Retina (tissue), 1 donor: ENCODE measurements at places on chromosomes 1 and 21.

- DNase-seq: no peak
Observed at GRCh38 chr1:94551449-94551848, 9.9 kb upstream of the F3 start.

DNA sequence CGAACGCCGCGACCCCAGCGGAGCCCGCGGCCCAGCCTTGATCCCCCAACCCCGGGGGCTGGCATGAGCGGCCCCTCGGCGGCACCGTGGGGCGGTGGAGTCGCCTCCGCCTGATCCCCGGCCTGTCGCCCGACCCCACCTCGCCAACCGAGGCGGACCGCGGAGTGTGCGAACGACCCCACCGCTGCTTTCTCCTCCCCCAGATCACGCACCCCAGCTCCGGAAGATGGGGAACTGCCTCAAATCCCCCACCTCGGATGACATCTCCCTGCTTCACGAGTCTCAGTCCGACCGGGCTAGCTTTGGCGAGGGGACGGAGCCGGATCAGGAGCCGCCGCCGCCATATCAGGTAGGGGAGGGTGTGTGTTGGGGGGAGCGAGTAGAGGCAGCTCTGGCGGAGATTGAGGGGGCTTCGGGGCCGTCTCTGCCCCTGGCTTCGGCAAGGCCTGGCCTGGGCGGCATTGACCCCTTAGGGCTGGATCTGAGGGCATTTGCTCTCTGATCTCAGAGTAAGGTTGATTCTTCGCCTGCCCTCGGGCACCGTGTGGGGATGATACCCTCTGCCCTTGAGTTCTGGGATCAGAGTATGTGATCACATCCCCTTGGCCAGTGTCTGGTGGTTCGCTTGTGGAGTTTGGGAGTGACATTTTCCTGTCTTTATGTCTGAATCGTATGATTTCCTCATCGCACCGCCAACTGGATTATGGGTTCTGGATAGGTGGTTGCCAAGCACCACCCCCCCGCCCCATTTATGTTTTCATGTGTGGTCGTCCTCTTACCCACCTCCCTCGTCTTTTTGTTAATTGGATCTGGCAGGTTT, 668 bp downstream of the RNF11 start:
- peak; percentile 88 for DNase-seq

DNA sequence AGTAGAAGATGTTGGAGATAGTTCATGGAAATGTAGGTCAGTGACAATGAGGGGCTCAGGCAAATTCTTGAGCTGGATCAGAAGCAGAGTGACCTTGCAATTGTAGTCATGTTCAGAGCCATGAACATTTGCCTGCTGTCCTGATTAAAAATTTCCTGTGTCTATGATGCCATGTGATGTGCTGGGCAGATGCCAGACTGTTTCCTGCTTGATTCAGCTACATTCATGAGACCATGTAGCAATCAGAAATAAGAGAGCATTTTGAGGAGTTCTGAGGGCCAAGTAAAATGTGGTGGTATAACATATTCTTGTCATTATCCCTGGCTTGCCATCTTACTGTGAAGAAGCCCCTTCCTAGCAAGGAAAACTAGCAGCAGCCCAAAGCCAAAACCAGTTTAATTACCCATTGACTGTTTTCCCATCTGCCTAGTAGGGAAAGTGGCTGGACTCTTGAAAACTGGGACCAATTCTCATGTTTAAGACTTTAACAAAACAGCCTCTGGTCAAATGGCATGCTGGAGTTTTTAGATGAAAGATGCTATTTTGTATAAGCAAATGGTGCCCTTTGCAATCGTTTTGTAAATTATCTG, 118.3 kb downstream of the NOS1AP start:
- DNase-seq: no peak

DNA sequence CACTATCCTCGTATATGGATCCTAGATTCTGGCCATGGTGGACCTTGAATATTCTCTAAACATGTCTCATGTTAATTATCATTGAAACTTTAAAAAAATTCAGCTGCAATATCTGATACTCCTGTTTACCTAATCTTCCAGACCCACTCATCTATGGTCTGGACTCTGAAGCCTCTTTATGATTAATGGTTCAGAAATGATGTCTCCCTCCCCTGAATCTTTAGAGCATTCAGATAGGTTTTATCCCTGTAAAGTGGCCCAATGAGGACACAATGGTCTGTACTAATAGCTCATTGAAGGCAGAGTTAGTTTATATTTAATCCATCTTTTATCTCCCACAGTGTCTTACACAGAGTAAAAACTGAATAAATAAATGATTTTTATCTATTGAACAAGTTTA, 53.0 kb upstream of the DUSP10 start:
- no peak for DNase-seq

GRCh38 chr21:24210130-24210529, 1397.2 kb downstream of the MRPL39 start:
- DNase-seq: no peak

DNA sequence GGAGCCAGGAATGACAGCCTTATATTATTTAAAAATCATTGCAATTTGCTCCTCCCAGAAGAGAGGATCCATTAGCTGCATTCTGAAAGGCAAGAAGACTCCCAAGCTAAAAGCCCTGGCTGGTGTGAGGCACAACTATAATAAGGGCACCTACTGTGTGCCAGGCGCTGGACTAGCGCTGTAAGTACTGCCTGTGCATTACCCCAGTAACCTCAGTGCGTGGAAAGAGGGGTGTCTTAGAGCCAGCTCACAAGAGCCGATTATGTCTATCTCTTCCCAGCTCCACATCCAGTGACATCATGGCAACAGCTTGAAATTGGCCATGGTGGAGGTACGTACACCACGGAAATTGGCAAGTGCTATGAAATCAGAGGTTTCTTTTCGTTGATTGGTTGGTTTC, 141.7 kb upstream of the IRF2BP2 start:
- no peak for DNase-seq

DNA sequence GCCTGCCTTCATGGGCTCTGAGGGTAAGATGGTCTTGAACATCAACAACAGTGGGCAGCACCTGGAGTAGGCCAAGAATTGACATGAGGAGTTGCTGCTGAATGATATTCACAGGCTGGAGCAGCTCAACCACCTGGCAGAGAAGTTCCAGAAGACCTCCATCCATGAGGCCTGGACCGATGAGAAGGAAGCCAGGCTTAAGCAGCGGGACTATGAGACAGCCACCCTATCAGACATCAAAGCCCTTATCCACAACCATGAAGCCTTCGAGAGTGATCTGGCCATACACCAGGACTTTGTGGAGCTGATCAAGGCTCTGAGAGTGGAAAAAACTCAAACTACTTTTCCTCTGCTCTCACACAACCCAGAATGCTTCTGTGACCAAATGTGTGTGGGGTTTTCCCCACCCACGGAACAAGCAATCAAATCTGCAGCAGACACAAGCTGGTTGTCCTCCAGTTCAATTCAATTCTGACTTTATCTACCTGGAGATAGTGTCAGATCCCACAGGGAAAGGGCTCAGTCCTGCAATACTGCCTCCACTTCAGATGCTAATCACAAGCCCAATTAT, 12.1 kb upstream of the EPHA10 start:
- no peak for DNase-seq

- DNase-seq: no peak
Observed at GRCh38 chr21:32378956-32379355, 13.9 kb downstream of the URB1 start.

DNA sequence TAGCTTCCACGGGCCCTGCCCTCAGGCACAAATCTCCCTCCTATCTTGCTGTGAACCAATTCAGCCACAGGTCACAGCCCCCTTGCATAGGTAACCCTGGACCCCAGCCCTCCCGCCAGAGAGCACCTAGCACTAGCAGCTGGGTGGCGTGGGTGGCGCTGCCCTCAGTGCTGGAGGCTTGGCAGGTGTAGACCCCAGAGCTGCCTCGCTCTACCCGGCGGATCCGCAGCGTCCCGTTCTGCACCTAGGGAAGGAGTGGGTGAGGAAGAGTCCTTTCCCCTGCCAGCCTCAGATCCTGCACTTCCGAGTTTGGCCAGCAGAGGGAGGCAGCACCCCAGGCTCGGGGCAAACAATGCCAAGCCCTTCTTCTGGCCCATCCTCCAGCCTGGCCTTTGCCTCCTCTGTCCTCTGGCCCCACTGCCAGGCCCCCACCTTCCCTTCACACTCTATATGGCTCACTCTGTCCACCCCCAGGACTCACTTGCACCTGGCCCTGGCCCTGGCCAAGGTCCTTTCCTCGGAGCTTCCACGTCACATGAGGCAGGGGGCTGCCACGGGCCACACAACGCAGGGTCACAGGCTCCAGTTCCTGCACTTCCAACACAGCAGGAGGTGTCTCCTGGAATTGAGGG, 9.0 kb downstream of the IGSF9 start:
- peak; percentile 89 for DNase-seq

DNA sequence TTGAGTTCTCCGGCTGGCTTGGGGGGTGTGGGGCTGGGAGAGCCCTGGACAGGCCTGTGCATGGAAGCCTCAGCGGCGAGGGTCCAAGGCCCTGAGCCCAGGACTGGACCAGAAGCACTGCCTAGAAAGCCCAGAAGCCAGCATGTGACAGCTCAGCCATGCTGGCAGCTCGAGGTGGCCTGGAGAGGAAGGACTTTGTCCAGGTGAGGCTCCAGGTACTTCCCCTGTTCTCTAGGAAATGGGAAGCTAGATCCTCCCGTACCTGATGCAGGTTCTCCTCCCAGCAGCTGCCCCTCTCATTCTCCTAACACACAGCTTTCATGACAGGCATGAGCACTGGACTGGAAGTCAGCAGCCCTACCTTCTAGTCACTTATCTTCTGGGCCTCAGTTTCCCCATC, 6.4 kb downstream of the PADI3 start:
- no peak for DNase-seq

DNA sequence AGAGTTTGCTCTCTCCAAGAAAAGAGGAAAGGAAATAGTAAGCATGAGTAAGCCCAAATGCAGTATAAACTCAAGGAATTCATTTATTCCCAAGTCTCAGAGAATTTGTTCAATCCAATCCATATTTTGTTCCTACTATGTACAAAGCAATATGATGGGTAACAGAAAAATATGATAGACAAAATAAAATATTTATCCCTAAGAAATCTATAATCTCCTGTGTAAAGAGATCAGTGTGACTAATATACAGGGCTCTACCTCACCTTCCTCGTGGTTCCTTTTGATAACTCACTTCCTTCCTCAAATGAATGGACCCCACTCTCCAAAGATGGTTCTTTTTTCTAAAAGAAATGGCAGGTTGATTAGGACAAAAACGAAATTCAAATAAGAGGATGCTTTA, 7.6 kb downstream of the CLSPN start:
- DNase-seq: no peak

DNA sequence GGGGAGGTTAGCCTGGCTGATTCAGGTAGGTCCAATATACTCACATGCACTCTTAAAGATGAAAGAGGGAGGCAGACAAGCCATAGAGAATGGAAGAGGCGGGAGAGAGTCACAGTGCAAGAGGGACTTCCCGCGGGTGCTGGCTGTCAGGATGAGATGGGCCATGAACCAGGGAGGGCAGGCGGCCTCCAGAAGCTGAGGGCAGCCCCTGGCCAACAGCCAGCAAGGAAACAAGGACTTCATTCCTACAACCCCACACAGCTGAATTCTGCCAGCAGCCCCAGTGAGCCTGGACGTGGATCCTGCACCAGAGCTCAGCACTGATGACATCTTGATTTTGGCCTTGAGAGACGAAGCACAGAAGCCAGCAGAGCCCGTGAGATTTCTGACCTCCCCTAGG, 15.1 kb upstream of the B3GALT5 start:
- no peak for DNase-seq

GRCh38 chr1:167777269-167777650, 55.5 kb downstream of the MPZL1 start:
- DNase-seq: no peak

DNA sequence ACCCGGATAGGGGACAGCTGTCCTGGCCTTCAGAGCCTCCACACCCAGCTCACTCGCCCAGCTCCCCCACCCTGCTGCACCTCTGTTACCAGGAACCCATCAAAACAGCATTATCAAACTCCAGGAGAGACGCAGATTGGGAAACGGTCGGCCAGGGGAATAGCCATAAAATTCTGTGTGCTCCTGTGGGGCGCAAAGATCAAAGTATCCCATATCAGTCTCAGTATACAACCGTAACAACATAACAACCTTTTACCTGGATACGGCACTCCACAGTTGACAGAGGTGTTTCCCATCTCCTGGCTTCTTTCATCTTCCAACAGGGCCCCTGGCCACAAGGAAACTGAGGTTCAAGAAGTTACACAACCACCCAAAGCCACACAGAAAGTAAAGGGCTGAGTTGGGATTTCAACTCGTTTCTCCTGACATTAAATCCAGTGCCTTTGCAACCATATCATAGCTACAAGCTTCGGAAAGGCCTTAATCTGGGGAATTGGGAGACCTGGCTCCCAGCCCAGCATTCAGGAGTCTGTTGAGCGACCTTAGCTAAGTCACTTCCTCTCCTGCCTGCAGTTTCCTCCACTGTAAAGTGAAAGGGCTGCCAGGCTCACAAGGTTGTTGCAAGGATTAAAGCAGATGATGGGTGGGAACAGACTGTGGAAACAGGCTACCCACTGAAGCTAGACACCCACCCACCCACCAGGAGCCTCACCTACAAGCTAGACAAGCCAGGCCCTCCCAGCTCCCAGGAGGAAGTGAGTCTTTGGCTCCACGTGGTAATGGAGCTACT, 8.1 kb upstream of the EPHB2 start:
- no peak for DNase-seq

DNA sequence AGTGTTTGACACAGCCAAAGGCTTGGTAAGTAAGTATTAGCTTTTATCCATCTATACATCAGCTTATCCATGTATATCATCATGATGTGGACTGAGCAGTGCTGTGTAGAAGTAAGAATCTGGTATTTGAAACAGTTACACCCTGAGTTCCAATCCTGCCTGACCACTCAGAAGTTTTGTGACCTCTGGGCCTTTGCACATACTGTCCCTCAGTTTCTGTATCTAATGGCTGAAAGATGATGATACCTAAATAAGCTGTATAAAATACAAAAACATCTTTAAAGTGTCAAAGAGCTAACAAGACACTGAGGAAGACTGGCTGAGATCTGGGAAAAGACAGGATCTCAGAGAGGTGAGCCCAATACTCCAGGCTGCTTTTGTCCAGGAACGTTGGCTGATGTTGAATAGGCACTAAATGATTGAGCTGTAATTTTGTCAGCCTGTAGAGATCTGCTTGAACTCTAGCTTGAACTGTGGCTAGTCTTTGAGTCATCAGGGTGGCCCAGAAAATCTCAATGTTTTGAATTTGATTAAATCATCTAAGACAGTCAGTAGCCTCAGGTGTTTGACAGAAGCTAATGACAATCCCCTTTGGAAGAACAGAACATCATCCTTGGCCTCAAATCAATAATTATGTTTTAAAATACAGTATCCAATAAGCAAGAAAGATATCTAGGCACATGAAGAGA, 20.2 kb upstream of the OTUD3 start:
- DNase-seq: no peak

GRCh38 chr1:175530622-175531375, 212.6 kb downstream of the TNR start:
- no peak for DNase-seq

GRCh38 chr21:42671778-42672593, 18.6 kb downstream of the PDE9A start:
- DNase-seq: no peak

- DNase-seq: no peak
Observed at GRCh38 chr21:14056771-14057191, 154.0 kb downstream of the LIPI start.
